ENCODE measurements at places on chromosomes 4 and X.

GRCh38 chr4:153594210-153594609, 89.9 kb upstream of the TLR2 start:
- no peak for DNase-seq

DNA sequence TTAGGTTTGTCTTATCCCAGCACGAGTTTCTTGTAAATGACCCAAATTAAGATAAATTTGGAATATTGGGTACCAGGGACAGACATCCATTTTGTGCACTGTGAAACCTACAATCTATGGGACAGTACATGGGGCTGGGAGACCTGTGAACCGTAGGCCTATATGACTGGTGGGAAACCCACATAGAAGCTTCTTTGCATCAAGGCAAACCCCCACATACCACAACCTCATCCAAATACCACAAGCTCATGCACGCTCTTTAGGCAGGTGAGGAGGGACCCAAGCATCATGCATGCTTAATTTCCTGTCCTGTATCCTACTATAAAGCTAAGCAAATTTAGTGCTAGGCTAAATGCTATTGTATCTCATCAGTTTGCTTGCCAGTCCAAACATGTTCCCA, 47.8 kb downstream of the NIPAL1 start:
- DNase-seq = no peak

DNA sequence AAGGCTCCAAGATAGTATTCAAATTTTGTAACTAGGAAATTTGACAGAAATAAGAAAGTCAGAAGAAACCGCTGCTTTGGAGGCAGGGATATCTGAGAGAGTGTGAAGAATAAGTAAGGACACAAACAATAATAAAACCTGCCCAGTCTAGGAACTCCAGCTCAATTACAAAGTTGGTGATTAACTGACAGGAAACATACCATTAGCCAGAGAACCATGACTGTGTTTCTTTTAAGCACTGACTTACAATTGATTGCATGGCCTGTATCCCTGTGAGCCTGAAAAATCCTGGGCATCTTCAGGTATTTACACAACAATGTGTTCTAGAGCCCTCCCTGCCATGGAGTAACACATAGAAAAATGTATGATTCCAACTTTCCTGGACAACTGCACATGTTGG, 127.4 kb downstream of the GRIA3 start:
- DNase-seq = no peak

DNA sequence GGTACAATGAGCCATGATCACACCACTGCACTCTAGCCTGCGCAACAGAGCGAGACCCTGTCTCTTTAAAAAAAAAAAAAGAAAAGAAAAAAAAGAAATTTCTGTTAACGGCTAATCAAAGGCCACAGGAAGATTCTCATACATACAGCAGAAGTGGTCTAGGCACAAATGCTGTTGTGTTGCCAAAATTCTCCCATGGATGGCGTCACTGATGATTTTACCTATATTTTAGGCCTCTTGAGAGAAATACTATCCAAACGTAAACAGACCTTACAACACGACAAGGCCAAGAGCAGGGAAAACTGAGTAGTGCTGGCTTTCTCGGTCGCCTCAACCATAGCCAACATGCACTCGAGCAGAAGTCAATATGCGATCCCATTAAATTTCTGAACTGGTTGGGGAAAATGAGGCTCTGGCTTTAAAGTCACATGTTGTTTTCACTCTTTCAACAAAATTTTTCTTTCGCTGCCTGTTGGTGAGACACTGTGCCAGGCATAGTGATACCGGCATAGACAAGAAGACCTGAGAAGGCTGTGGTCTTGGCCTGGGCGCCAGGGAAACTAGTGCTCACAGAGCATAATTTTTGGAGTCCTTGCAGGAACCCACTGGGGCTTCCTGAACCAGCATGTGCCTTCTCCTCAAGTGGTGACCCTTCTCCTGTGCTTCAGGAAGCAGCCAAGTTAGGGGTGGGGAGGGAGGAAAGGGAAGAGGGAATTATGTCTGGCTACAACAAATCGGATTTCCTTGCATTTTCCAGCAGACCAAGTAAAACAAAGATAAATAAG, 20.6 kb downstream of the SH3KBP1 start:
- DNase-seq = no peak

GRCh38 chrX:50198348-50198747, 2.5 kb downstream of the AKAP4 start:
- no peak for DNase-seq

DNA sequence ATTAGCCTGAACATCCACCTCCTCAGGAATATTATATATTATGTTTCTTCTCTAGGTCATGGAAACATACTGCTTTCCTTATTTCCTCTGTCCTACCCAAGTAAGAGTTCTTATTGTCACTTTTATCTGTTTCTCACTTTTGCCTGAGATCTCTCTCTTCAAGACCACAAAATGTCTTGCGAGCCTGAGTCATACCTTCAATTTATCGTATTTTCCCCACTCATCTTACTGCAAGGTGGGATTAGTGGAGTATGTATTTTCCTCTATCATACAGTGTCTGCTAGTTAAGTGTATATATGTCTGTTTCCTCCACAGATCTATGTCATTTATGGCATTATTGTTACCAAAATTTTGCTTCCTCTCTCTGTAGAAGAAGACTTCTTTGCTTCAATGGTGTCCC, 124.5 kb downstream of the EIF4E start:
- no peak for DNase-seq

DNA sequence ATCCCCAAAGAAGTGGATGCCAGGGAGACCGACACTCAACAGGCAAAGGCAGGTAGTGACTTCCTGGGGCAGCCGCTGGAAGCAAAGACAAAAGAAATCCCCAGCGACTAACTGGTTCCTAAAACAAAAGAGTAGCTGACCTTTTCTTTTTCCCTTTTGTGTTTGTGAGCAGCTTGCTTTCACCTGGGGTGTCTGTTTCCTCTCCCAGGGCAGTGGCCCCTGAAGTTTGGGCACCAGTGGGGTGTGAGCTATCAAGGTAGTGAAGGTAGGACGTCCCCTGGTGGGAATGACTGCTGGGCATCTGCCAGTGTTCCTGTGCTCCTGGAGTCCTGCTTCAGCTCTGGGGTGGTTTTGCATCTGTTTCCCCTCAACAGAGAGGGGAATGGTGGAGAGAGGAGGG, 41.6 kb upstream of the STIM2 start:
- DNase-seq = no peak

DNA sequence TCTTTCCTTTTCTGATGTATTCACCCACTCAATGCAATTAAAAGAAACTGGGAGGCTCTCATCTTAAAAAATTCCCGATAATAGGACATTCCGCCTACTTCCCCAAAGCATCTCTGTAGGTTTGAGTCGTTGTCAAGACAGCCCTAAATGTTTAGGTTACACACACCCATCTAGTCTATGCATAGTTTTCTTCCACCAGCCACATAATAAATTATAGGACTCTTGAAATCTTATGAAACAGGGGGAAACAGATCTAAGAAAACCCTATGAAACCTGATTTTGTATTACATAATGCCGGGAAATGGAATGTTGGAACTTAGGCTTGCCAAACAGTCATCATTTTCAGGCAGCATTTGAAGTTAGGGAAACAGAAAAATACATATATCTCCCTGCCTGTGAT, 150.0 kb downstream of the PRKX start:
- DNase-seq = no peak

DNA sequence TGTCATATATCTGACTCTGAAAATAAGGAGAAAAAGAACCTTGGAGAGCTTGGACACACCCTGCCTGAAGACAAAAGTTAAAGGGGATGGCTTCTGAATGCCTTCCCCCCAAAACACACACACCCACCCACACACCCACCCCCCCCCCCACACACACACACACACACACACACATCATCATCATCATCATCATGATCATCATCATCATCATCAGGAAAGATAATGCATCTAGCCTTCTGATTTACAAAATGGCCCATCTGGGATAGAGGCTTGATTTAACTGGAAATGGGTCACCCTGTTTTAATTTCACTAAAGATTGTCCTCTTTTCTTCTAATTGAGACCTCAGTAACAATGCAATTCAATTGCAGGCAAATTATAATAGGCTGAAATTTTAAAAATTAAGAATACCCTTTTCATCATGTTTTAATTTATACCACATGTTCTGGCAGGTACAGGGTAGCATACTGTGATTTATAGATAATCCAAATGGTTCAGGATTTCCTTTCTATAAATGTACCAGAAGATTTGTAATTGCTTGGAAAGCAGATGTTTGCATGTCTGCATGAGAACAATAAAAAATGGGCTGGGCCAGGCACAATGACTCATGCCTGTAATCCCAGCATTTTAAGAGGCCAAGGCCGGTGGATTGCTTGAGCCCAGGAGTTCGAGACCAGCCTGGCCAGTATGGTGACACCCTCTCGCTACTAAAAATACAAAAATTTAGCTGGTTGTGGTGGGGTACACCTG, 56.5 kb downstream of the TRIM2 start:
- DNase-seq = no peak

DNA sequence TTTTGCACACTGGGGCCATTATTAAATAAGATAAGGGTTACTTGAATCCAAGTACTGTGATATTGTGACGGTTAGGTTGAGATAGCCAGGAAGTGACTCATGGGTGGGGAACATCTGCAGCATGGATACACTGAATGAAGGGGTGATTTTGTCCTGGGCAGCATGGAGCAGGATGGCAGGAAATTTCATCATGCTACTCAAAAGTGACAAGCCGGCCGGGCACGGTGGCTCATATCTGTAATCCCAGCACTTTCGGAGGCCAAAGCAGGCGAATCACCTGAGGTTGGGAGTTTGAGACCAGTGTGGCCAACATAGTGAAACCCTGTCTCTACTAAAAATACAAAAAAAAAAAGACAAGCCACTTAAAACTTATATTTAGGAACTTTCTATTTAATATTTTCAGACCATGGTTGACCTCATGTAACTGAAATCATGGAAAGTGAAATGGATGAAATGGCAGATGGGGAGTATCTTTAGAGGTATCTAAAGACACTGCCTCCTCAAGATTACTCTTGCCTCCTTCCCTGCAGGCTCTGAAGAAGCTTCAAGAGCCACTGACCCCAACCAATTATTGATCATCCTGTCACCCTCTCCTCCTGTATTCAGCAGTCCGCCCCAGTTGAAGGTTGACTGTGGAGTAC, 3.9 kb upstream of the TRIM60 start:
- DNase-seq = no peak

- no peak for DNase-seq
These were observed at the start of gene GLRA2 for GRCh38 chrX:14529290-14529989. Gene GLRA2 (plus strand): TSS chrX:14529536. CDS start chrX:14530058, 522 bp downstream.

All from posterior cingulate gyrus (tissue), 11 donors.